ENCODE measurements at places on chromosomes 11 and 22. TPM values are rescaled to one million over a fixed set of nuclear protein-coding genes. Genes with fewer than 3 reads are reported as not detected.

RIC3 gene
- total RNA-seq, result 1.4 TPM

TEX54 gene
- not detected for total RNA-seq

RIC8A gene
- 122 TPM for total RNA-seq

P2RX6 gene
- total RNA-seq, result 0.29 TPM

FBLN1 gene
- 59.9 TPM for total RNA-seq

SLC35E4 gene
- 6.6 TPM for total RNA-seq

KCNQ1 gene
- 0.66 TPM for total RNA-seq

GGT5 gene
- total RNA-seq, result 5.1 TPM

All from A549 treated with AZD2906 at 1 μM for 4 hours (cell line).